ENCODE measurements at places on chromosomes 3 and 15. TPM values are rescaled to one million over a fixed set of nuclear protein-coding genes. Genes with fewer than 3 reads are reported as not detected.

DNA sequence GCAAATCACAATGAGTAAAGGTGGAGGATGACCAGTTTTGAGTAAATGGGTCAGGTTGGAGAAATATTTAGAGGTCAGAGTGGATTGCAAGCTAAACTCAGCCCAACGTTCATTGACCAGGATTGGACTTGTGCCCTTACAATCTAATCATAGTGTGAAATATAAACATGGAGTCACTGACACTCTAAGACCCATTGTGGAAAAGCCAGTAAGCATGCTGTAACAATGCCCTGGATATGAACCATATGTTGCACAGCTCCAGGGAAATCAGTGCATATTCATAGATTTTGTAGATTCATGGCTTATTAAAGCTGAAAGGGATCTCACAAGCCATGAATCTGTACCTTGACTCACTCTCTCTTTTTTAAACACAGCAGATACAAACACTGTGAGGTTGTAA lies 660.2 kb upstream of the LMCD1 start:
- no peak for DNase-seq

- no peak for DNase-seq
These were observed 34.0 kb downstream of the PLEKHO2 start for GRCh38 chr15:64875641-64876223.

Gene FSD2
- total RNA-seq: 108 TPM

DNA sequence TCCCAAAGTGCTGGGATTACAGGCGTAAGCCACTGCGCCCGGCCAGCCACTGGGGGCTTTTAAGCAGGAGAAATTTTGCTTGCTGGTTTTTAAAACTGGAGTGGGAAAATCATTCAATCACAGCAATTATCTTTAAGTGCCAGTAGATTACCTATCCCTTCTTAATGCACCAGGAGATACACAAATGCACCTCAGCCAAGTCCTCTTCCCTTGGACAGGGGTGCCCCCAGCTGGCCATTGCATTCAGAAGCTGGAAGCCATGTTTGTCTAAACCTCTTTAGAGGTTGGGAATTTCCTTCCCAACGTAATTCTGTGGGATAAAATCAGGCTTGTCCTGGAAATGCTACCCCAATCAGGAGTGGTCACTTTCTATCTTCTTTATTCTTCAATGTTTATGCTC lies 26.6 kb downstream of the MIX23 start:
- DNase-seq: no peak

DNA sequence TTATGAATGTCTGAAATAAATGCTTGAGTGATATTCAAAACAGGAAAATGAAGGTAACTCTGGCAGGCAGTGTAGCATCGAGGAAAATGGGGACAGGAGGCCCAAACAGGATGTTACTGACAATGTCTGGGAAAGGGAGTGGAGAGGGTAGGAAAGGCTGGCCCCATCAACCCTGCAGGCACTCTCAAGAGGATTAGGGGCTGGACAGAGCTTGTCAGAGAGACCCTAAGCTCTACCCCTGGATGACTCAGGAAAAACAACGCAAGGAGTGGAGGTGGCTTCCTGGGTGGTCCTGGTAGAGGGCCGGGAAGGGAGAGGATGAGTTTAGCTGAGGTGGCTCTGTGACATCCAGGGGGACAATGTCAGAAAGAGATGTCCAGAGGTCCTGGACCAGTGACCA lies 106.0 kb downstream of the RYK start:
- no peak for DNase-seq

GRCh38 chr3:33119891-33120290 lies 6.1 kb downstream of the CRTAP start:
- DNase-seq: no peak

GRCh38 chr3:143344516-143345165 lies 225.1 kb downstream of the CHST2 start:
- no peak for DNase-seq

DNA sequence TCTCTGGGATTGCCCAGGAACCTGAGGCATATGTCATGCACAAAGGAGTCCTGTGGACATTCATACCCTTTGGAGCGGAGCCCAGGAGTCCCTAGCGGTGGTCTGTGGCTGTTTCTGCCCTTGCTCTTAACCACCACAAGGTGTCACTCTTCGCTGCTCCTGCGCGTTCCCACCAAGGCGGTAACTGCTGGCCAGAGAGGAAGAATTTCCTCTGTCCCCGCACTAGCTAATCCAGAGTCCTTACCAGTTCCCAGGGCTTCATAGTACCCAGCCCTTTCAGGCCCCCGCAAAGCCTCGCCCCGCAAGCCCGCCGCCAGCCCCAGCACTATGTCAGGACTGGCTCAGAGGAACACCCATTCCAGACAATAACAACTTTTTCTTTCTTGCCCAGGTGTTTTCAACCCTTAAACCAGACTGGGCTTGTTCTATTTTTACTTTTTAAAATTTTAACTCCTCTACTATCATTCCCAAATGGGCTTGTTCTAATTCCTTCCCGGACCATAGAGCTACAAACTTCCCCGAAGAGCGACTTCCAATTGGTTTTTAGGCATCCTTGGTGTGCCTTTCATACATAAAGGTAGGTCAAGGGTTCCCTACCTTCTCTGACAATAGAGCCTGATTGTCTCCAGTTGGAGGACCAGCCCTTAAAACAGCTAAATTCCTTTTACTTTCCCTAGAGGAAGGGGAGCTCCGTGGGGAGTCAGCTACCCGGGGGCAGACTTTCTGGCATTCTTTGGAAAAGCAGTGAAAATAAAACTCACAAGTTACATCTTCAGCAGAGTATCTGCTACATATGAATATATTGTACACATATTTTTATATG lies 31.8 kb upstream of the ZNF774 start:
- DNase-seq: peak; percentile 73

GRCh38 chr3:40497288-40497687 lies 8.6 kb upstream of the ZNF620 start:
- no peak for DNase-seq

GRCh38 chr3:12452361-12453330 lies 31.6 kb upstream of the TSEN2 start:
- DNase-seq: no peak

Gene ETV5
- 5.0 TPM for total RNA-seq

GRCh38 chr15:61796056-61796455 lies 264.2 kb downstream of the VPS13C start:
- DNase-seq: no peak

Gene ABCF3
- total RNA-seq: 70.2 TPM

Data from left ventricle myocardium inferior (tissue), 1 donor.